ENCODE measurements at places on chromosomes 16 and 17. TPM values are rescaled to one million over a fixed set of nuclear protein-coding genes. Genes with fewer than 3 reads are reported as not detected.

DNA sequence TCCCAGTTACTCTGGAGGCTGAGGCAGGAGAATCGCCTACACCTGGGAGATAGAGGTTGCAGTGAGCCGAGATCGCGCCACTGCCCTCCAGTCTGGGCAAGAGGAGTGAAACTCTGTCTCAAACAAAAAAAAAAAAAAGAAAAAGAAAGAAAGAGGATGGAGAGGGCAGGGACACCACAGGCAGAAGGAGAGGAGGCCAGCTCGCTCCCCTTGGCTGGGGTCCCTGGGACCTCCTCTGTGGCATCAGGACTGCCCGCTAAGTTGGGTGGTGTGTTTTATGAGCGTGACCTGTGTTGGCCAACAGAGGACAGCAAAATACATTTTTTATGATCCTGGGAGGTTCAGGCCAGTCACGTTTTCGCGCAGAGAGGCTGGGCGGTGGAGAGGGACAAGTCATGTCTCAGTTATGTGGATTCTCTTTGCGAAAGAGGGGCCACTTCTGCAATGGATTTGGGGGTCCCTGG is 229.6 kb downstream of the MRTFB start:
- peaks cover 4% of the 10 kb centered on the region for H3K4me1 ChIP-seq
- no peak overlapping the region for H3K27ac ChIP-seq
- DNase-seq: peak; percentile 65
- H3K27me3 ChIP-seq: no peaks in the 10 kb centered on the region

DNA sequence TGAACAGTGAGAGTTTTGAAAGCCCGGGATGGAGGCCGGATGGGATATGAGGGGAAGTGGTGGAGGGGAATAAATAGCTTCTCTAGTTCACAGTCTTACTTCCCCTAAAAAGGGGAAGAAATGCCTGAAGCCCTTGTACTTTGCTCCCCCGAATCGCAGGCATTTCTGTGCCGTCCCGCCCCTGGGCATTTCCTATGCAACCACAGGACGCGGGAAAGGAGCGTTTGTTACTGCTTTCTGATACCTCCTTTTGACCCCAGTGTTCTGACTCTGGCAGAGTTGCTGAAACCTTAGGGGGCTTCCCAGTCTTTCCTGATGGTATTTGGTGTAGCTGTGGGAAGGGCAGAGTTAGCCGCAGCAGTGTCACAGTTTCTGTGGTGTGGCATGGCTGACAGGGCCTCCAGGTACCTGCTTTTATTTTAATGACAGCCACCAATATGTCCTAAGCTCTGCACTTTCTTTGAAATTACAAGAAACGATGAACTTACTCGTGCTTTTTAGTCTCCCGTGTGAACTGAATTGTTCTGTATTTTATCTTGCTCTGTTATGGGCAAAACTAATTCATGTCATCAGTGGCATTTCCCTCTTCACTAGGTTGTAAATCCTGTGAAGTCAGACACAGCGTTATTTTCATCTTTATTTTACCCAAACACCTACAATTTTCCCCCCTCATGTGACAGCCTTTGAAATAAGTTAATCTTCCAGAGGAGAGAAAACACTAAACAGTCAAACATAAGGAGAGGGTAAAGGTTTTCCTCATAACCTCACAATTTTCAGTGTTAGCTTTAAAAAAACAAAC is 27.1 kb downstream of the USP10 start:
- no peaks in the 10 kb centered on the region for H3K36me3 ChIP-seq
- H3K27me3 ChIP-seq: no peaks in the 10 kb centered on the region
- no peak for DNase-seq
- H3K4me3 ChIP-seq: peak overlapping the region; percentile 21
- H3K4me1 ChIP-seq: peaks cover 13% of the 10 kb centered on the region

GRCh38 chr17:46929413-46929812 is 6.5 kb downstream of the GOSR2 start:
- H3K4me1 ChIP-seq: no peaks in the 10 kb centered on the region
- H3K27me3 ChIP-seq: no peaks in the 10 kb centered on the region
- H3K36me3 ChIP-seq: peaks cover 42% of the 10 kb centered on the region
- H3K27ac ChIP-seq: no peak overlapping the region
- no peak overlapping the region for H3K4me3 ChIP-seq

DNA sequence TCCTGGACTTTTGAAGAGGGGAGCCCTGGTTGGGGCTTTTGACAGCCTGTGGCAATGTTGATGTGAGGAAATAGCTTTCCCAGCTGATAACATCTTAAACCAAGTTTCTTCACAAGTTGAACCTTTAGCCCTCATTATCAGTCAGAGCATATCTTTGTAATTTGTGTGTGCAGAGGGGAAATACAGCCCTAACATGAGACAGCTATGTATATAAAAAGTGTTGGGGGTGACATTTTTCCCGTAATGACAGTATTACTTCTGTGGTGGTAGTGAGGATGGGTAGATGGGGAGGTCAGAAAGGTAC is 221.1 kb downstream of the FTO start:
- H3K27ac ChIP-seq: no peak overlapping the region
- no peaks in the 10 kb centered on the region for H3K27me3 ChIP-seq
- H3K4me3 ChIP-seq: no peak overlapping the region

GRCh38 chr16:3283543-3284447 is 504 bp downstream of the ZNF263 start:
- H3K27me3 ChIP-seq: no peaks in the 10 kb centered on the region
- no peaks in the 10 kb centered on the region for H3K4me1 ChIP-seq
- no peak for DNase-seq

DNA sequence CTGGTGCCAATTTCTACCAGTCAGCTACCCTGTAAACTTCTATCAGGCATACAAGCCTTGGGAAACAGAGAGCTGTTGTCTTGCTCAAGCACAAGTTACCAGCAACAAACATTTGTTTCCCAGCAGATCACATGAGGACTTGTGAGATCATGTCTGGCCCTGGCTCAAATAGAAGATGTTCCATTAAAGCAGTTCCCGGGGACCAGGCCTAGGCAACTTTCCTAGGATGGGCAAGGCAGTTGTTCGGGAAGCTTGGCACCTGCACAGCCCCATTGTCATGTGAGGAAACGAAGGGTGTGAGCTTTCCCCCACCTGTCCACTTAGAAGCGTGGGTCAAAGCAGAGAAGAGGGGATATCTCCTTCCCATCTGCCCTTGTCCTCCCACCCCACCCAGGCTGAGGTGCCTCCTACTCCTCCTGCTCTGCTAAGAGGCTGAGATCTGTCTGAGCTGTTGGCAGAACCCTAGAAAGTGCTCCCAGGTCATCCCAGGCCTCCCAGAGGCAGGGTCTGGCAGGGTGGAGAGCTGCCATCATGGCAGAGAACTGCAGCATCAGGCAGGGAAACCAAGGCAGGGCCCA is 11.2 kb upstream of the SLC47A2 start:
- H3K36me3 ChIP-seq: no peaks in the 10 kb centered on the region
- no peak overlapping the region for H3K4me3 ChIP-seq
- H3K4me1 ChIP-seq: no peaks in the 10 kb centered on the region

DNA sequence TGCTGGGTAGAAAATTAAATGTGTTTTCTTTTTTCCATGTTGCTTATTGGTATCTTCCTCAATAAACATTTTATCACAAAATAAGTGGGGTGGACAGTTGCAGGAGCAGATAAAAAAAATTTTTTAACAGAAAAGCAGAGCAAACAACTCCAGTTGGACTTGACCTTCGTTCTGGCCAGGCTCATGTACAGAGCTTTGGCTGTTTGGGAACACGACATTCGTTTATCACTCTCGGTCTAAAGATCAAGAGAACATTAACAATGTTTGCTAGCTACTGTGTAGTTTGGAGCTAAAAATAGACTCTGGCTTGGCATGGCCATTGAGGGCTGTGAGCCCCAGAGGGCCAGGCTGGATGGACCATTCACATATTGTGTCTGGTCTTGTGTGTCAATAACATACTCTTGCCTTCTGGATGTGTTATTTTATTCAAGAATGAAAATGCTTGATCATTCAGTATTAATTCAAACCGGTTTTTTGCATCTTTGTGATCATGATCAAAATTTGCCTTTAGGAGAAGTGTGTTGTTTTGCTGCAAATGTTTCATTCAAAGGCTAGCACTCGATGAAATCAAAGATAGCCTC is 56.6 kb downstream of the TMEM186 start:
- H3K27me3 ChIP-seq: no peaks in the 10 kb centered on the region
- H3K27ac ChIP-seq: no peak overlapping the region
- no peak for DNase-seq

DNA sequence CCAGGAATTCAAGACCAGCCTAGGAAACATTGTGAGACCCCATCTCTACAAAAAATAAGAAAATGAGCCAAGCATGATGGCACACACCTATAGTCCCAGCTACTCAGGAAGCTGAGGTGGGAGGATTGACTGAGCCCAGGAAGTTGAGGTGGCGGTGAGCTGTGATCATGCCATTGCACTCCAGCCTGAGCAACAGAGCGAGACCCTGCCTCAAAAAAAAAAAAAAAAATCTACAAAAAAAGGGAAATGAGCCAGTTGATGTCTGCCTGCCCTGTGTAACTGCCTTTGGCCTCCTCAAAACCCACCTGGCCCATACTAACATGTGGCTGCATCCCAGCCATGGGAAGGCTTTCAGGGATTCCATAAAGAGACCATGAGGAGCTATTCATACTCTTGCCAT is 4.5 kb downstream of the RANBP10 start:
- H3K27me3 ChIP-seq: no peaks in the 10 kb centered on the region
- H3K4me3 ChIP-seq: no peak overlapping the region
- 0 out of 2 replicates have a peak, but pooled peaks cover 3% of the 10 kb centered on the region for H3K4me1 ChIP-seq

- H3K27me3 ChIP-seq: no peaks in the 10 kb centered on the region
- H3K27ac ChIP-seq: peak overlapping the region; percentile 73
- peak overlapping the region; percentile 98 for H3K4me3 ChIP-seq
- DNase-seq: peak; percentile 95
- 0 out of 2 replicates have a peak, but pooled peaks cover 2% of the 10 kb centered on the region for H3K4me1 ChIP-seq
- peaks cover 9% of the 10 kb centered on the region for H3K36me3 ChIP-seq
Observed at GRCh38 chr17:45160447-45161287, 1.0 kb upstream of the HEXIM2 start.

GRCh38 chr16:78574571-78574970 is 475.1 kb downstream of the WWOX start:
- no peak overlapping the region for H3K4me3 ChIP-seq
- H3K4me1 ChIP-seq: no peaks in the 10 kb centered on the region
- DNase-seq: no peak
- H3K27me3 ChIP-seq: no peaks in the 10 kb centered on the region

- peaks cover 6% of the 10 kb centered on the region for H3K4me1 ChIP-seq
- H3K27me3 ChIP-seq: no peaks in the 10 kb centered on the region
- peaks cover 18% of the 10 kb centered on the region for H3K36me3 ChIP-seq
- no peak overlapping the region for H3K27ac ChIP-seq
- H3K4me3 ChIP-seq: no peak overlapping the region
Observed at GRCh38 chr16:70737377-70738082, 51.7 kb upstream of the MTSS2 start.

DNA sequence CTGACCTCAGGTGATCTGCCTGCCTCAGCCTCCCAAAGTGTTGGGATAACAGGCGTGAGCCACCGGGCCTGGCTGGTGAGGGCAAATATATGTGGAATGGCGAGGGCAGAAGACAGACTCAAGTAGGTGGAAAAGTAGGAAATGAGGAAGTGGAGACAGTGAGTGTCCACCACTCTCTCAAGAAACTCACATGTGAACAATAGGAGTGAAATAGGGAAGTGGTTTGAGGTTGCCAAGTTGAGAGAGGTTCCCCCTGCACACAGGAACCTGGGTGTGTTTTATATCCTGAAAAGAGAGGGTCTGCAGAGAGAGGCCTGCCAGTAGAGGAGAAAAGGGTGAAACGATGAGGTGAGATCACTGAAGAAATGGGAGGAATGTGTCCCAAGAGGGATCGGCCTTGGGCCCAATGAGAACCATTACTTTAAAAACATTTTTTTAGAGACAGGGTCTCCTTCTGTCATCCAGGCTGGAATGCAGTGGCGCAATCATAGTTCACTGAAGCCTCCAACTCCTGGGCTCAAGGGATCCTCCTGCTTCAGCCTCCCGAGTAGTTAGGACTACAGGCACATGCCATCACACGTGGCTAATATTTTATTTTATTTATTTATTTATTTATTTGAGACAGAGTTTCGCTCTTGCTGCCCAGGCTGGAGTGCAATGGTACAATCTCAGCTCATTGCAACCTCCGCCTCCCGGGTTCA is 17.1 kb upstream of the CORO1A start:
- peaks cover 2% of the 10 kb centered on the region for H3K36me3 ChIP-seq
- H3K4me1 ChIP-seq: no peaks in the 10 kb centered on the region

Gene SETD1A
- 37.0 TPM for total RNA-seq

Gene LDAF1
- 22.6 TPM for total RNA-seq

Gene TRIM37
- total RNA-seq: 47.8 TPM

Gene PHB1
- total RNA-seq: 351 TPM

Gene PRAC2
- total RNA-seq: not detected

Gene ITGAD
- total RNA-seq: not detected

Gene PMFBP1
- total RNA-seq: 1.6 TPM

Gene CD19
- 0.50 TPM for total RNA-seq
